Glomerular endothelial cell (primary cell): ENCODE measurements at places on chromosomes 6 and 20.
A peak's percentile ranks its signal among the peaks of the same experiment; 100 is the strongest.

- no peak for DNase-seq
These were observed 128.2 kb upstream of the CDH4 start for GRCh38 chr20:61123751-61124368.

DNA sequence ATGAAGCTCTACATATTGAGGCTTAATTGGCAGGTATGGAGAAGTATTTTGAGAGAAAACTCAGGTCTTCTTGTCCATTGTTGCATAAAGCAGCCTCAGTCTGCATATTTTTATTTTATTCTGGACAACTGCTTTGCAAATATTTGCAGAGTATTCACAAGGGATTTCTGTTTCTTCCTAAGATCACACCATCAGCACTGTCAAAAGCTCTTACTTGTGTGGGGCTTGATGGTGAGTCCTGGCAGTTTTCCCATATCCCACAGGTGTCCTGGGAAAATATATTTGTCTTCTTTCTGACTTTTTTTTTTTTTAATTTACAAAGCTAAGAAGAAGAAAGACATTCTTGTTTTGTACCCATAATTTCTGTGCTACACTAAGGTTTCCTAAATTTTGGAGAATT, 16.9 kb upstream of the MLIP start:
- no peak for DNase-seq

- no peak for DNase-seq
These were observed 117.5 kb upstream of the SIRPG start for GRCh38 chr20:1775117-1775516.

- no peak for DNase-seq
These were observed 9.7 kb upstream of the TENT5A start for GRCh38 chr6:81762132-81762531.

DNA sequence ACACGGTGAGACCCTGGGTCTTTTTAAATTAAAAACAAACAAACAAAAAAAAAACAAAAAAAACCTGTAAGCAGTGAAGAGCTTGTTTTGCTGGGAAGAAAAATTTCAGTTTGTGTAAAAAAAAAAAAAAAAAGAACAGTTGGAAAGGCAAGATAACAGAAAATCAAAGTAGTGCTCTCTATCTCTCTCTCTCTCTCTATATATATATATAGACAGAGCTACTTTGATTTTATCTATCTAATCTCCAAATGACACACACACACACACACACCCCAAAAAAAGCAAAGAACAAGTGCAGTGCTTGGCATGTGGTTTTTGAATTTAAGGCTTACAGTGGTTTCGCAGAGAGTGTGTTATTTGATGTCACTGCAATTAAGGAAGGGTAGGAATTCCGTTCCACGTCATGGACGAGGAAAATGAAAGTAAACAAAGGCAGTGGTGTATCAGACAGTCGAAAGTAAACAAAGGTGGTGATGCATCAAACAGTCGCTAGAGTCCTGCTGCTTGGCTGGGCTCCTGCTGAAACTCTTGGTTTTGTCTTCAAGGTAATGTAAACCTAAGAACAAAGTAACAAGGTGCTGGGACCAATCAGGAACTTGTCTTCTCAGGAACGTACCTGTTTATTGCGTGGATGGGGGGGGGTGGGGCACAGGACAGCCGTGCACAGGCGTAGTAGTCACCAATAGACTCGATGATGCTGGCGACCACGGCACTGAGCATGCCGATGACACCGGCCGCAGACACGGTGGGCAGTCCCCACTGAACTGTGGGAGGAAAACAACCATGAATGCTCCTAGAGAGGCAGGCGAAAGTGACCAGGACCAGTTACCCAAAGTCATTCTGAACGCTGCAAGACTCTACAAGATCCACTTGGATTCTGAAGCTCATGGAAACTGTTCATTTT, 131.8 kb downstream of the SLC23A2 start:
- DNase-seq = peak; percentile 18

GRCh38 chr6:72216222-72217068, 330.1 kb downstream of the RIMS1 start:
- DNase-seq = no peak

GRCh38 chr6:34656378-34657036, 40.1 kb downstream of the ILRUN start:
- DNase-seq = no peak
